Heart left ventricle (tissue), 16 donors: ENCODE measurements at places on chromosomes 7 and 10. TPM values are rescaled to one million over a fixed set of nuclear protein-coding genes. Genes with fewer than 3 reads are reported as not detected.

DNA sequence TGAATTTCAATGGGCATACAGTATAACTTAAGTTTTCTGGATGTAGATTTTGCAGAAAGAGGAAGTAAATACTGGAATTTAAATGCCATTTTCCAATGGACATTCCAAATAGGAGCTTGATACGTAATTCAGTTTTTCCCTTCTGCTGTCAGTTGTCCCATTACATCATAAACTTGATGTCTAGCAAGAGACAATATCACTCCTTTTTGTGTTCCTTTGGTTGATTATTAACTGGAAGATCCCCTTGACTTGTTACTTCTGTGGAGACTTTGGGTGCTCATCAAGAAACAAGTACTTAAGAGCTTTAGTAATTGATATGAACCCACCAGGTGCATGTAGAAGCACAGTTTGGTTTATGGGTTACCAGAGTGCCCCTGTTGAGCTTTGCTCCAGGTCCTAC, 116.1 kb downstream of the ST7 start:
- no peak for DNase-seq

- DNase-seq = peak; percentile 88
Observed at GRCh38 chr7:47458057-47458456, 123.9 kb downstream of the TNS3 start.

DNA sequence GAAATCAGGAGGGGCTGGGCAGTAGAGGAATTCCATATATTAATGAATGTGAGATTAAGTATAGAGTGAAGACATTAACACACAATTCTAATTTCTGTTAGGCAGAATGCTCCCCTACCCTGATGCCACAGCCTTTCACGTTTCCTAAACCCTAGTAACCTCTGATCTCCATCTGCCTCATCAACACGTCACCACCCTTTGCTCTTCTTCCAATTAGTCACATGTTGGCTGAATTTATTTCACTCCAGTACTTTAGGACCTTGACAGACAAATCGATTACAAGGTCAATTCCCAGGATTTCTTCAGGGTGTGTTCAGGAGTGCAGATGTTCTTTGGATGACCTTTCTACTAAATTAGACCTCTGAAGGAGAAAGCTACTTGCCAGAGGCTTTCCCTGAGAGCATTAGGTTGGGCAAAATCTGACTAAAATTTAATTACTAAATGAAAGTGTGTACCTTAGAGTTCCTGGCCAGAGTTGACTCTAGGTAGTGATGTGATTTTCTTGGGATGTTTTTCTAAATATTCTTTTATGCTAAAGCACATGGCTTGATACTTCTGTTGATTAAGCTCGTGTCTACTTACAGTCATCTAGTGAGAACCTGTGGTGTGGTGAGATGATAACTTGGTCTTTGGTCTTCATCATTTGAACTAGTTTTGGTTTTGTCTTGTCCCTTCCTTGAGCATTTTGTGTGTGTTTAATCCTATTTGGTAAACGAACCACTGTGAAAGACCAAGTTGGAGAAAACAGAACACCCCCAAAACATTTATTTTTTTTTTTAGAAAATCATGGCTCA, 12.7 kb downstream of the AGR2 start:
- no peak for DNase-seq

- DNase-seq = peak; percentile 50
Observed at GRCh38 chr7:35379481-35379880, 125.6 kb upstream of the TBX20 start.

DNA sequence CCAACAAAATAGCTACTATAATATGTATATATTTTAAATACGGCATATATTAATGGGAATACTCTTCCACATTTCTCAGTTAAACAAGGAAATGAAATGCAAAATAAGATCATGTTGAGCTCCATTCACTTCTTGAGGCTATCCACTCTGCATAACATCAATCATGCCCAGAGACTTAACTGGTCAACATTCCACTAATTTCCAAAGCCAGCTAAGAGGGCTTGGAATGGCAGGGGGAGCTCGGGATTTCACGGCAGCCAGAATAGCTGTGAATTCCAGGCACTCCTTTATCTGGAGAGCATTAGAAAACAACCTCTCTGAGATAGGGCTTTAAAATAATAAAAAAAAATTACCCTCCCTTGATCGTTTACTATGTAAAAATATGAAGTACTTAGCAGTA, 194.9 kb upstream of the CDCA7L start:
- no peak for DNase-seq

DNA sequence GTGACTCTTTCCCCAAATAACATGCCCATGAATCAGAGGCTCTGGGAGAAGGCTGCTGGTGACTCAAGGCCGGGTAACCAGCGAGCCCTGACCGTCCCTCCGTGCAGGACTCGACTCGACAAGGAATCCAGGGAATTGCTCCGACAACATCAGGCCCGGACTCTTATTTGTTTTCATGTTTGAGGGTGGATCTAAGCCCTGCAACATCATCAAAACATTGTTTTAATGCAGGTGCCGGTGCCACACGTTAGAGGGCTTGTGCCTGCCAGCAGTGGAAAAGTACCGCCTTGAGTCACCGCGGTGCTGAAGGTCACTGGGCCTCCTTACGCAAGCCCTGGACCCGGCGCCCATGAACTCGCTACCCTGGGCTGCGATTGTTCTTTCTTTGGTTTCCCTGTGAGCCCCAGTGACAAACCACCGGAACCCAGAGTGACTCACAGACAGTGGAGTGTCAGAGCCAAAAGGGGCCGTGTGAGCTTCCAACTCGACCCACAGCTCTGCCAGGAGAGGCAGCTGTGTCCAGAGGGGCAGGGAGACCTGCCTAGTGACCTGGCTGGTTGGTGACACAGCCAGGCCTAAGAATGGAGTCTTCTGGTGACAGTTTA, 139.4 kb upstream of the SHH start:
- DNase-seq = no peak

- DNase-seq = peak; percentile 74
Observed at GRCh38 chr10:77513781-77514331, 123.8 kb downstream of the KCNMA1 start.

DNA sequence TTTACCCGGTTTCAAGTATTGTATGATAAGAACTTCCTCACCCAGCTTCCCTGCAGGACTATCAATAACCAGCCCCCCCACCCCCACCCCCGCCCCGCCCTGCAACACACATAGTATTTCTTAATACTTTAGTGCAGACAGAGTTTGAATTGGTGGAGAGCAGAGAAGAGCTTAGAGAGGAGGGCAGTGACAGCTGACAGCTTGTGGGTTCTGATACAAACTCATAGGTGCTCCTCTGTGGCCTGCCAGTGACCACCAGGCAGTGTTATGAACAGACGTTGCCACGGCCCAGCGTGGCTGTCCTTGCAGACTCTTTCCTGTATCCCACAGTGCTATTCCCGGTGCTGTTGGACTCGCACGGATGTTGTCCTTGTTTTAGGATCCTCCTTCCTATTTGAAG, 186.9 kb upstream of the ADO start:
- no peak for DNase-seq

DNA sequence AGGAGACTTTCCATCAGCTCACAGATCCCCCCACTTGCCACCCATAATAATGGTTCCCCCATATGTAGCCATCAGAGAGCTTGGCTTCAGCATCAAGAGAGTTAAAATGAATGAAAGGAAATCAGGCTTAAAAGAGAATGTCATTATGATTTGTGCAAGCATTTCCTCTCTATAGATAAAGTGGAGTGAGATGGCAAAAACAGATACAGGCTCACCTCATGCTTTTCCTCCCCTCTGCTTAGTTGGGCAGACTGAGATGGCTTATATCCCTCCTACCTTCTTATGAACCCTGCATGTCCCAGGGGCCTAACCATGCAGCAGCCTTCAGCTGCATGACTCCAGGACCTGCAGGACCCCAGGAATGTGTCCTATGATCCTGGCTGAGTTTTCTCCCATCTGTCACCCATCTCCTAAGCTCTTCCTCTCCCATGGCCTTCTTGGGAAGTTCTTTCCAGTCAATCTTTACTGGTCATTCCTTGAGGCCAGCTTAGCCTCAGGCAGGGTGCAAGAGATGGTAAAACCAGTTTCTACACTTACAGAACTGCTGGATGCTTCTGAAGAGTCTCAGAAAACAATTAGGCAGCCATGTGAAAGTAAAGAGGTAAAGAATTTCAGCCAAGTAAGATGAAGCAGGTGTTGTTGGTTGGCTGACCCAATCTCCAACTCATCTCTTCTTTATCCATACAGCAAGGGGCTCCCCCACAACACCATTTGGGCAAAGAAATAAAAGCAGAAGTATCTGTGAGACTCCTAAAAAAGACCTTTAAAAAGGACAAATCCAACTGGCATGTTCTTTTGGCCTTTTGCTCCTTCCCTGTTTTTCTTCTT, 159.7 kb downstream of the RTKN2 start:
- DNase-seq = no peak

DNA sequence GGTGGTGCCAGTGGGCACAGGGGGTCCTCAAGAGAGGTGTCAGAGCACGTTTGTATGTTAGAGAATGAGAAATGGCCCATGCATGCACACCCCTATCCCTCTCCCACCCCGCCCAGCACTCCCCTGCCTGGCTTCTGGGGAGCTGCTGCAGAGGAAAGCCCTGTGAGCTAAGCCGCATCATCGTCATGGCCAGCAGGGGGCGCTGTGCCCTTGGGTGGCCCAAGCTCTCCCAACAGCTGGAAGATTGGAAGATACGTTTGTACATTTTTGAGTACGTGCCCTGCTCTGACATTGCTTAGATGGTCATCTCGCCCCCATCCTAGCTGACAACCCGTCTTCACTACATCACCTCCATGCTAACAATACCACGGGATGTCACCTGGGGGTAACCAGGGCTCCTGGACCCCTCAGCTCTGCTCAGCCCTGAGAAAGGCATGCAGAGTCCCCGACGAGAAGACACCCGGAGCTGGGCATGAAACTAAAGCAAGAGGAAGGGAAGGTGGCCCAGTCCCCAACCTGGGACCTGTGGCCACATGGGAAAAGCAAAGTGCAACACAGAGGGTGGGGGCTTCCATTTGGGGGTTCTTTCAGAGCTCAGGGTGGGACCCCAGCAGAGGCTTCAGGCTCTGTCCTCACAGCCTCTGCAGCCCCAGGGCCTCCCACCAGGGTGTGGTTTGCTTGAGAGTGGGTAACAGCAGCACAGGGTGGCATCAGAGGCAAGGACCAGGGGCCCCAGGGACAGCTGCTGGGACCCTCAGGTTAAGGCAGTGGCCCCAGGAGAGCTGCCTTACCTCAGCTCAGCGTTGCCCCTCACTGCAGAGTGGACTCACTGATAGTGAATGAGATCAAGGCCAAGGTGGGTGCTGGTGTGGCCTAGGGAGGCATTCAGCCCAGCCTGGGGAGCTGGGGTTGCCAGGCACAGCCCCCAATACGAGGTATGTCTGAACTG, 136.6 kb downstream of the PTPN20 start:
- DNase-seq = peak; percentile 66

DNA sequence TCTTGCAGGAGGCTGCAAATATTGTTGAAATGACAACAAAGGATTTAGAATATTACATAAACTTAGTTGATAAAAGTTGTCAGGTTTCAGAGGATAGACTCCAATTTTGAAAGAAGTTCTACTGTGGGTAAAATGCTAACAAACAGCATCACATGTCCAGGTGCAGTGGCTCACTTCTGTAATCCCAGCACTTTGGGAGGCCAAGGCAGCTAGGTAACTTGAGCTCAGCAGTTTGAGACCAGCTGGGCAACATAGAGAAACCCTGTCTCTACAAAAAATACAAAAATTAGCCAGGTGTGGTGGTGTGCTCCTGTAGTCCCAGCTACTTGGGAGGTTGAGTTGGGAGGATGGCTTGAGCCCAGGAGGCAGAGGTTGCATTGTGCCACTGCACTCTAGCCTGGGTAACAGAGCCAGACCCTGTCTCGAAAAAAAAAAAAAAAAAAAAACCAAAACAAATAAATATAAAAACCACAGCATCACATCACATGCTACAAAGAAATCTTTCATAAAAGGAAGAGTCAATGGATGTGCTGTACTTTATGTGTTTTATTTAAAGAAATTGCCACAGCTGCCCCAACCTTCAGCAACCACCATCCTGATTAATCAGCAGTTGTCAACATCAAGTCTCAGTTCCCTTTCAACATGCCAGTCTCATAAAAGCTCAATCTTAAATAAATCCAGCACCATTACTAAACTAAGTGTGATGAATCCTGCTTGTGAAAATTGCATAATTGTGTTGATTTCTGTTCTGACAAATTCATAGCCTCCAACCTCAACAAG, 83.2 kb upstream of the MBL2 start:
- no peak for DNase-seq

DNA sequence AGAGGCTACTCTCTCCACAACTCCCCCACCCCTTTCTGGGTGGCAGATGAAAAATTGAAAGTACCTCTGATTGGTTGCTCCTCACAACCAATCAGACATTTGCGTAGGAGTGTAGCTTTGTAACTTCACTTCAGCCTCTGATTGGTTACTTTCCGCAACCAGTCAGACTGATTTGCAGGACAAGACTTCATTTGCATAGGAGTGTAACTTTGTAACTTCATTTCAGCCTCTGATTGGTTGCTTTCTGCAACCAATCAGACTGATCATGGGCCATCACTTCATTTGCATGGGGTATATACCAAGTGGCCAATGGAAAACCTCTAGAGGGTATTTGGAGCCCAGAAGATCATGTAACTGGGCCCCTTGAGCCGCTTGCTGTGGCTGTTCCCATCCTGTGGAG, 25.6 kb downstream of the CDNF start:
- DNase-seq = no peak

GRCh38 chr10:130378556-130379400, 242.6 kb downstream of the GLRX3 start:
- DNase-seq = no peak

- DNase-seq = peak; percentile 86
Observed at GRCh38 chr10:69237528-69238159, 17.5 kb downstream of the HKDC1 start.

Gene NYAP1
- 0.16 TPM for total RNA-seq

Gene TAS2R41
- total RNA-seq = not detected

Gene CLRN3
- total RNA-seq = not detected

Gene CTNNA3
- total RNA-seq = 200 TPM

Gene STK32C
- total RNA-seq = 6.2 TPM

Gene UPF2
- 12.3 TPM for total RNA-seq

Gene CCDC146
- 5.3 TPM for total RNA-seq

Gene C10orf67
- total RNA-seq = 0.36 TPM

Gene TMEM176B
- total RNA-seq = 137 TPM
